ENCODE measurements at places on chromosomes 6 and 20.

DNA sequence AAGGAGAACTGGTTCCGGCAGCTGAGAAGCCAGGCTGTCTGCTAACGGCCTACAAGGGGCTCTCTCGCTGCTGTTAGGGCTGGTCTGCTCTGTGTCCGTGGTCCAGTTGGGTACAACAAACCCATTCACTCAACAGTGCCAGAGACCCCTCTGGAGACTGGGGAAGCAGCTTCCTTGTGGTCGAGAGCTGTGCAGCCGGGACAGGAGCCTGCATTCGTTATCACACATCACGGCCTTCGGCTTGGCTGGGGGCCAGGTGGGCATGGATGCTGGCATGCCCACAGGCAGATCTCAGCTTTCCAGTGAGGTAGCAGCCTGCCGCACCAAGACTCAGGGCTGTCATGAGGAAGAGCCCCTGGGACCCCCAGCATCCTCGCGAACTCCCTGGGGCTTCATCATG, 124.7 kb downstream of the PREX1 start:
- no peak for DNase-seq

DNA sequence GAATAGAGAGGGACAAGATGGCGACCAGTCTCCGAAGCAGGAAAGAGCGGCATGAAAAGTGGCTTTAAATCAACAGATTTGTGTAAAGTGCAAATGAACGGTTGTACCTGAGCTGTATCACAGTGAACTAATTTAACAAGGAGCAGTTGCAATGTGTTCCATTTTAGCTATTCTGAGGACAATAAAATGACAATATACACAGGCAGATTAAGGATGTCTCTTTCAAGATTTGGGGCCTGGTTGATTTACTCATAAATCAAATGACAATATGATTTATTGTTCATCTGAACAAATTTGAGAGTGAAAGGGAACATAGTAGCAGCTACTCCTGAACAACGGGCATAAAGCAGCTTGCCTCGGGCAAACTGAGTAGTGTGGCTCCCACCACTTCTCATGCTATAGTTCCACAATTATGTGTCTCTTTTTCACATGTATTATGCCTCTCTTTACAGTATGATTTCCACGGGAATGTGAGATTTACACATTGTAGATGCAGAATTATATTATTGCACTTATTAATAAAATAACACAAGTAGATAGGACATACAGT, 204.1 kb upstream of the AGPAT4 start:
- DNase-seq, result no peak

GRCh38 chr6:11460837-11461661, 76.5 kb upstream of the TMEM170B start:
- no peak for DNase-seq

DNA sequence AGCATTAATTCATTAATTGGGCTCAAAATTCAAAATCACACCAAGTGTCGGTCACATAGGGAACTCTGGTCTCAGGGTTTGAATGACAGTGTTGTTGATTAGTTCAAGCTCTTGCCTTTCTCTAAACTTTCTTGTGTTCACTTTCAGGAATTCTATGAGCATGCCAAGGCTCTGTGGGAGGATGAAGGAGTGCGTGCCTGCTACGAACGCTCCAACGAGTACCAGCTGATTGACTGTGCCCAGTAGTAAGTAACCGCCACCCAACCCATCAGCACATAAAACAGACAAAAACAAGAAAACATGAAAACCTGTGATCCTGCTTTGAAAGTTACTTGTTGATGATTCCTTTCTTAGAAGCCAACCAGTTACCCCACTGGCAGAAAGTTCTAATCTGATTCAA, 52.7 kb downstream of the GNAS start:
- DNase-seq, result no peak

DNA sequence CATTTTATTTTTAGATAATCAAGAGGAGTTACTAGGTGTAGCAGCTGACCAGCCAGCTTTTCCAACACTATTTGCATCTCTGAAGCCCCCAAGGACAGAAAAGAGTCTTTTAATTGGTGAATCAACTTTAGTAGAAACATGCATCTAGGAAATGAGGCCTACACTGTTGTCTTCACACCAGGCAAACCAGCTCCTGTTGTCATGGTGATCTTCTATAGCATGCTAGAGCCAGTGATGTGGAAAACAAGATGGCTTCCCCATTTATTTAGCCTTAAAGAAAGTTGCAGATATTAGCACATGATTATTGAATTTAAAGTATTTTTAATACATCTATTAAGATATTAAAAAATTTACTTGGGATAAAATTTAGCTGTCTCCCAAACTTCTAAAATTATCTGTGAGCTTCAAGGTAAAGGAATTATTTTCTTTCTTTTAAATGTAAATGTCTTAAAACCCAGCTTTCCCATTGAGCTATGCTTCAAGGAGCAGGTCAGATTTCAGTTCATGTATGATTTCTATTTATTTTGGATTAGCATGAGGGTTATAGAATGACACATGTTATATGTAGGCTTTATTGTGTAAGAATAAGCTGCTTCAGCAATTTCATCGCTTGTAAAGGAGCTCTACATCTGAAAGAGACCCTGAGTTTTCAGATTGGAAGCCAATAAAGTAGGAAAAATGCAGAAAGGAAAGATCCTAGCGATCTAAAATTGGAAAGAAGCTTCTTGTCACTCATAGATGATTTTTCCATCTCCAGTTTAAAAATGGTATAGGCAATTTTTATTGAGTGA, 564.9 kb upstream of the CITED2 start:
- DNase-seq, result no peak

GRCh38 chr20:44104798-44105517, 82.0 kb downstream of the JPH2 start:
- DNase-seq, result no peak

Data from activated T-cell treated with anti-CD3 and anti-CD28 coated beads for 1 hour (primary cell).